ENCODE measurements at places on chromosomes 12 and 14.
A peak's percentile ranks its signal among the peaks of the same experiment; 100 is the strongest.

DNA sequence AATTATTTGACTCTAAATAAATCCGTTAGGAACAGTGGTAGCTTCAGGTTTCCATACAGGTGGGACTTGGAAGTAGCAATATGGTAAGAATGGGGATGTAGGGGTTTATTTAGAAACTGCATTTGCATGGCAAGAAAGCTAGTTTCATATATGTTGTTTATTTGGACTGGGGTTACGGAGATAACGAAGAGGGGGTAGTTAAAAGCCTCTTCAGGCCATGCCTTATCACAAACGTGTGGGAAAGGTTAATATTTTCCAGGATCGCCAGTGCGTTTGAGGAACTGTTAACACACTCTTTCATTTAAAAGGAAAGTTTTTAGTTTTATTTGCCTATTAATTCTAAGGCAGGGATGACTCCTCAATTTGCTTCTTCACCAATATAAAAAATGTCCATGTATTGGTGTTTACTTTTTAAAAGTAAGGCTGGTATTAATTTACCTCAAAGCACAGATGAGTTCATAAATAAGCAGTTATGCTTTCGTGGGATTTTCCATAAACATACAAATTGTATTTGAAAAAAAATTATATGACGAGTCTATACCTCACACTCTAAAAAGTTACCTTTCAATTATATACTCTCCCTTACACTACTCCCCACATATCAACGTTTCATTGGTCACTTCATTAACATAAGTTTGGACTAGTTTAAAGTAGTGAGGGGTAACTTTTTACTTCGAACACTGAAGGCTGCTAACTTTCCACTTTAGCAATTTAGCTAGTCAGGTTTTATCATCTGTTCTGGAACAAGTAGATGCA lies 814 bp downstream of the RAB2B start:
- DNase-seq, result no peak

- DNase-seq, result no peak
Measured at GRCh38 chr14:23297611-23298277, 4.9 kb downstream of the PPP1R3E start.

DNA sequence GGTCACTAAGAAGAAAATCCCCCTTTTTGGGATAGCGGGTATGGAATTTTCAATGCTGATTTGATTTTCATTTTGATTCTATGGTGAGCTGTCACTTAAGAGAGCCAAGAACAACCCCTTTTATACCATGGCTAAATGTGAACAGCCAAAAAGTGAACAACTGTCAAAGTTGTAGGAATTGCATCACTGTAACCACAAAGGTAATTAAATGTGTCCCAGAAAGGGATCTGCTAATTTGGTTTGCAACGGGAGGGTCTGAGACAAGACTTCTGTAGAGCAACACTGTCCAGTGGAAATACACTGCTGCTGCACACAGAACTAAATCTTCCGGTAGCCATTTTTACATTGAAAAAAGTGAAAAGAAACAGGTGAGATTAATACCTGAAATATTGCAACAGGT lies 14.6 kb downstream of the CHST11 start:
- DNase-seq, result no peak

DNA sequence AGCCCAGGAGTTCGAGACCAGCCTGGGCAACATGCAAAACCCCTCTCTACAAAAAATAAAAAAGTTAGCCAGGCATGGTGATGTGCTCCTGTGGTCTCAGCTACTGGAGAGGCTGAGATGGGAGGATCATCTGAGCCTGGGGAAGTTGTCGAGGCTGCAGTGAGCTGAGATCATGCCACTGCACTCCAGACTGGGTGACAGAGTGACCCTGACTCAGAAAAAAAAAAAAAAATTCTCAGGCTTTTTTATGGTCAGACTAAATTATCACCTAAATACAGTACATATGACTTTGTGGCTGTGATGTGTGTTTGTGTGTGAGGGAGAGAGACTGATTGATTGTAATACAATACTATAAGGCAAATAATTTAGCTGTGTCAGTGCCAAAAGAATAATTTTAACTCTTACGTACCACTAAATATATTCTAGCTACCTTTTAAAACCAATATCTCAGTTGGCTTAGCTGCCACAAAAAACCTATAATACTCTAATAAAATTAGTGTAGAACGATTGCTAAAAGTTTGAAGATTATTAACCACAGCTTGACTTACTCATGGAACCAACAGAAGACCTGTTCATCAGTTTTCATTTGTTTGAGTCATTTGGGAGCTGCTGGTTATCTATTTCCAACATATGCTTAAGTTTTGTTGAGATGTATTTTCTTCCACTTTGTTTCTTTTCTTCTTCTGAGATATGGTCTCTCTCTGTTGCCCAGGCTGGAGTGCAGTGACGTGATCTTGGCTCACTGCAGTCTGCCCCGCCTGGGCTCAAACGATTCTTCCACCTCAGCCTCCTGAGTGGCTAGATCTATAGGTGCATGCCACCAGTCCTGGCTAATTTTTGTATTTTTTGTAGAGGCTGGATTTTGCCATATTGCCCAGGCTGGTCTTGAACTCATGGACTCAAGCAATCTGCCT lies 58.0 kb downstream of the DIP2B start:
- DNase-seq, result no peak

GRCh38 chr12:104501660-104502059 lies 44.9 kb downstream of the CHST11 start:
- DNase-seq, result no peak

DNA sequence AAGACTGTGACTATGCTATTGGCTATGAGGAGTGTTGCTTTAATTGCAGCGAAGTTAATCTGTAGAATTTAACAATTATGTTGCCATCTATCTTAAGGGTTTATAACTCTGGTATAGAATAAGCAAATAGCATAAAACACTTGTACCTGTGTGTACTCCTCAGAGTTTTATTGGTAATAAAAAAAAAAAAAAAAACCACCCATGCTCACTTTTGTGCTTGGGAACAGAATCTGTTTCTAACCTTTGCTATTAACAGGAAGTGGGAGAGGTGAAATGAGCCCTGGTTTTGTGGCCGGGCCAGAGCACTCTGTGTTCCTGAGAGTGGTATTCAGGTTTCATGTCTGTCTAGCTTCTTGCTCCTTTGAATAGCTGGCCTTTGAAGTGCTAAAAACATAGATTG lies 53.1 kb downstream of the PDE3A start:
- DNase-seq, result no peak

GRCh38 chr12:97875064-97875463 lies 412.5 kb downstream of the RMST start:
- DNase-seq, result no peak

DNA sequence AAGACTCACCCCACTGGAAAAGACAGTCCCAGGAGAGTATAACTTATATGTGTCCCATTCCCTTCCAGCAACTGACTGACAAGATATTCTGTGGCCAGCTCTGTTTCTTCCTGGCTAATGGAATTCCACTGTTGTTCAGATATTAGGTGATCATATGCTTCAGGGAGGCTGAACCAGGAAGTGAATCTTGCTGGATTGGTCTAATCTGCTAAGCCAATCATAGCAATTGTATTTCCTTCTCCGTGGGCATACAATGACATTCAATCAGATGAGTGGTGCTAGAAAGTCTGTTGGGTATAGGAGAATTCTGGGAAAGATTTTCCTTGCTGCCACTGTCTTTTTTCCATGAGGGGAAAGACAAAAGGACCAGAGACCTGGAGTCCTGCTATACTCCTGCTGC lies 12.1 kb downstream of the PYGL start:
- DNase-seq, result no peak

DNA sequence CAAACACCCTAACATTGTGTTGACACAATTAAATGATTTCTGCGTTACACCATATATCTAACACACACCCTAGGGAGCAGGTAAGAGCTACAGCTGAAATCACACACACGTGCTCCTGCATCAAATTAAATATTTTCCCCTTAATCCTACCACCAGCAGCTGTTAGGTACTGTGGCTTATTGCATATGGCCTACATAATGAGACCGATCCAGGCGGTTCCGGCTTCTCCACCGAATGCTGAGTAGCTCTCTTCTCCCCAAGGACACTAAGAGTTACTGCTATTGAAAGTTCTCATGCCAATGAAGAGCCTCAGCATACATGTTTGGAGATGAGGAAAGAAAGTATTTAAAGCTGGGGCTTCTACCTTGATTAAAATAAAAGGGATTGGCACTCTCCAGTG lies 472.2 kb upstream of the STXBP6 start:
- no peak for DNase-seq

DNA sequence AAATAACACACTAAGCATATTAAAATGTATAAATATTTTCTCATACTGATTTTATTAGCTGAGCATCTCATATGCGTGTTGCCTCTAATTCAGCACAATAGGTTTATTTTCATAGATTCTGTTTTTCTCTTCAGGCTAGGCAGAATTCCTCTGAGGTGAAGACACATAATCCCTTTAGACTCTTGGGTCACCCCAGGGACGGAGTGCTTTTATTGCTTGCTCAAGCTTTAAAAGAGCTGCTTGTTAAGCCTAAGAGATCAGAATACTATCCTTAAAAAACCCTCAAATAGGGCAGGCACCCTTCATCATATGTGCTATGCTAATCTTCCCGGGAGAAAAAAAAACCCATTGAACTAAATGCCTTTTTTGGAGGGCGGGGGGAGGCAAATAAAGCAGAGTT lies 390.1 kb downstream of the KCNH5 start:
- no peak for DNase-seq

DNA sequence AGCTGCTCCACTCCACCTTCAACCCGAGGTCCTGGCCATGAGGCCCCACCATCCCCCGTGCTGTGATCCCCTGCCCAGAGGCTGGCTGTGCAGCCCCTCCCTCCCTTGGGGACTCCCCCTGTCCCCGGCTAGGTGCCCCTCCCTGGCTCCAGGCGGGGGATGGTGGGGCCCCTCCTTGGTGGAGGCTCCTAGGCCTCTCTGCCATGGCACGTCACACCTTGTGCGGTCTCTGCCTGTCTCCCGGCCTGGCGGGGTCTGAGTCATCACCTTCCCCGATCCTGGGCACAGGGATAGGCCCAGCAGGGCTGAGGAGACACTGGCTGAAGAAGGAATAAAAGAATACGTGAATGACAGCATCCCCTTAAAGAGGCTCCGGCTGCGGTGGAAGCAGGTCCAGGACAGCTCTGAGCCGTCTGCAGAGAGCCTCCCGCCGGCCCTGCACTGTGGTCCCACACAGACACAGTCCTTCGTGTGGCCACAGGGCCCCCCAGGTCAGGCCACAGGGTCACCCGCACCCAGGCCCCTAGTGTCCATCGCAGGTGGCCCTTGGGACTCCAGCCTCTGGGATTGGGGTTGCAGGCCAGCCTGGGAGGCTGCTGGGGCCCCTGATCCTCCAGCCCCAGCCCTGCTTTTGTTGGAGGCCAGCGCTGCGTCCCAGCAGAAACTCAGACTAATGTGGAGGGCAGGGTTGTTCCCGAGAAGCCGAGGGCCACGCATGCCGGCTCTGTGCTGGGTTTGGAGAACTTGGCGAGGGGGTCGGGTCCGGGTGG lies 43.6 kb downstream of the KIF26A start:
- no peak for DNase-seq

DNA sequence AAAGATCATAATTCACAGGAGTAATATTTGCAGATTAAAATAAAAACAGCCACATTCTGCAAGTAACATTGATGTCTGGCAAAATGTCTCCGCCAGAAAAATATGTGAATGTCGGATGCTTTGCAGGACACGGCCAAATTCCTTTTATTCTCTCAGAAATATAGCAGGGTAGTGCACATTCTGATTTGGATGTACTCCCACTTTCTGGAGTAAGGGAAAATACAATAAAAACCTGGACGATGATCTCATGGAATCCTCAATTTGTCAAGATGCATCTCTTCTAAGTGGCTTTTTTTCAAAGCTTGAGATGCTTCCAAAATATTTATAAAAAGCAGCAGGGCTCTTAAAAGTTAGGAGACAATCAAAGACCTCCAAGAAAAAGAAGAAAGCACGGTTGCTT lies 133.3 kb downstream of the TBX5 start:
- DNase-seq, result no peak

DNA sequence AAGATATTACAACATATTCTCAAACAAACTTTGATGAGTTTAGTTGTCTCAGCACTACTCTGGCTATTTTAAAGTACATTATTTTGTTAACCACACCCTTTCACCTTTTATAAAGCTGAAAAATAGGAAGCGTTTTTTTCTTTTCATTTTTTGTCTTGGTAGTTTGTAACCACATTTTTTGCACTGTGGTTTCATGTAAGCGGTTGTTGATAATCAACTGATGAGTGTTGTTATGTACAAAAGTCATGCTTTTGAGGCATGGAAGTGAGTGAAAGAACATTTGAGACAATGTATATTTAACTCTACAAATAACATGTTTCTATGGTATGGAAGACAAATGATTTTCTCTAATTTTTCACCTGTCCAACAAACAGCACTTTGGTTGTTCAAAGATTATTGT lies 52.1 kb upstream of the ATP2B1 start:
- no peak for DNase-seq

- no peak for DNase-seq
Measured at GRCh38 chr12:19410211-19410610, 29.1 kb upstream of the AEBP2 start.

- DNase-seq, result no peak
Measured at GRCh38 chr12:15732341-15733061, 56.7 kb downstream of the EPS8 start.

DNA sequence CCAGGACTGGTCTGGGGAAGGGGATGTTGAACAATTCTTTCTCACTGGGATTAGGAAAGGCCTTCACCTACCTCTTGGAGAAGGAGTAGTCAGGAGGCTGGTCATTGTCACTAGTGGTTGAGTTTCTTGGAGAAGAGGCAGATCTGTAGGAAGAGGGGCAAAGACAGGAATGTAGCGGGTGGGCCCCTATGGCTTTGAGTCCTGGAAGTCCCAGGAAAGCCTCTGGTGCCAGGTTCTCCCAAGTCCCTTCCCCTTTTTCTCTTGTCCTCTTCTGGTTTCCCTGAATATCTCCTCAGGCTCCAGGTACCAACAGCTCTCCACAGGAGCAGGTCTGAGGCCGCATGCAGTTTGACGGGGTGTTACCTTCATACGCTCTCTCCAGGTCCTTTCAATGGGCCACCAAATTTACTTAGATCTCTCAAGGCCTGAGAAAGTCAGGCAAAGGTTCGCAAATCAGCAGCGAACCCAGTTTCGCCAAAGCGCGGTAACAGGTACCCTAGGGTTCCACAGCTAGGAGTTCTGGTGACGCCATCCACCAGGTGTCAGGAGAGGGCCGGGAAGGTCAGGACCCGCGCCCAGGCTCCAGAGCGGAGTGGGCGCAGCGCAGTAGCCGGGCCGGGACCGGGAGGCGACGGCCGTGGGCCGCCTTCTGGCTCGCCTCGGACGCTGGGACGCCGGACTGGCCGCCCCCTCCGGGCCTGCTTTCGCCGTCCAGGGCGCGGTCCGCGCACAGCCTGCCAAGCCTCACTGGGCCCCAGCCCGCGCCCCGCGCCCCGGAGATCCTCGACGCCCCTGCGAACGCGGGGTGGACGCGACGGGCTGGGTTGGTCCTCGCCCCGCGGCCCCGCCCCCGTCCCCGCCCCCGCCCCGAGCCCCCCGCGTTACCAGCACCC lies 795 bp downstream of the SMAGP start:
- DNase-seq, result peak; percentile 87

GRCh38 chr12:10558789-10559188 lies 53.1 kb downstream of the EIF2S3B start:
- no peak for DNase-seq

GRCh38 chr12:105539735-105540134 lies 209.2 kb downstream of the C12orf75 start:
- no peak for DNase-seq

All from iPS-NIHi11 (cell line).